Adrenal gland (tissue), 19 donors: ENCODE measurements at places on chromosomes 1 and 21. TPM values are rescaled to one million over a fixed set of nuclear protein-coding genes. Genes with fewer than 3 reads are reported as not detected.

LRP8 gene
- total RNA-seq, result 0.66 TPM

DNA sequence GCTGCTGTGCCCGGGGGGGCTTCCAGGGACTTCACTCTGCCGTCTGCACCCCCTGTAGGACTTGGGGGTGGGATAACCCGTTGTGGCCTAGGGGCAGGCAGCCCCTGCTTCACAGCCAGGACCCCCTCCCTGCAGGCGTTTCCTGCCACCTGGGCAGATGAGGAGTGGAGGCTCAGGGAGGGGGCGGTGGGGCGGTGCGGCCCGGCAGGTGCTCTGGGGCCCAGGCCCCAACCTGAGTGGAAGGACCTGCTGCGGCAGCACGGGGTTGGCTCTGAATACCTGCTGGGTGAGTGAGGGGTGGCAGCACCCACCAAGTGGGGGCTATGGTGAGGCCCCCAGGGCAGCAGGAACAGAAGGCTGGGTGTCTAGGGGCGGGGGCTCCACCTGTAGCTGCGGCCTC is 78.6 kb upstream of the TTC34 start:
- H3K4me3 ChIP-seq, result no peak overlapping the region
- no peak for DNase-seq
- H3K36me3 ChIP-seq, result no peaks in the 10 kb centered on the region
- no peaks in the 10 kb centered on the region for H3K27me3 ChIP-seq
- no peak overlapping the region for H3K27ac ChIP-seq

GIPC2 gene
- total RNA-seq, result 46.9 TPM

DNA sequence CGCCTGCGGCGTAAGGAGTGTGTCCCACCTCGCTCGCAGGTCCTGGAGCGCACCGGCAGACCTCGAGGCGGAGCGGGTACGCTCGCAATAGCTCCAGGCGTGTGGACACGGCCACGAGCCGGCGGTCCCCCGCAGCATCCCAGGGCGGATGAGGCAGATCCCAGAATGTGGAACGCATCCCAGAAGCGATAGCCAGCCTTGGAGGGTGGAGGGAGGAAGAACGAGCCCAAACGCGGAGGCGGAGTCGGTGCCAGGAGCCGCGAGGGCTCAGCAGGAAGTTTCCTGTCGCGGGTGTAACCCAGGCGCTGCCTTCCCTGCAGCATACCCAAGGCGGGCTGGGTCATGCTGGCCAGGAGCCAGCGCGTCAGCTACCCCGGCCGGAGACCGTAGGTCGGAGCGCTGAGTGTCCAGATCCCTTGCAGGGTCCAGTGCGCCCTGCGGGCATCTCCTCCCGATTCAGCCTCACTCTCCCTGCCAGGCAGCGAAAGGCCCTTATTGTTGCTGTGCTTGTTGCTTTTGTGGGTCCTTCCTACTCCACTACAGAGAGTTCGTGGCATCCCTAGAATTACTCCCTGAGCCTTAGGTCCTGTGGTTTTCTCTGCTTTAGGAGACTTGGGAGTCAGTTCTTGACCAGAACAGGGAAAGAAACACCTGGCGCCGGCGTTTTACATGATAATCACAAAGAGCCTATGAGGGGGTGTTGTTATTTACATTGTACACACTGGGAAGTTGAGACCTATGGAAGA is 27.7 kb downstream of the STYXL2 start:
- peak; percentile 30 for DNase-seq
- peaks cover 11% of the 10 kb centered on the region for H3K27me3 ChIP-seq
- no peaks in the 10 kb centered on the region for H3K4me1 ChIP-seq
- H3K4me3 ChIP-seq, result no peak overlapping the region
- H3K36me3 ChIP-seq, result no peaks in the 10 kb centered on the region

MYOG gene
- total RNA-seq, result not detected

DNA sequence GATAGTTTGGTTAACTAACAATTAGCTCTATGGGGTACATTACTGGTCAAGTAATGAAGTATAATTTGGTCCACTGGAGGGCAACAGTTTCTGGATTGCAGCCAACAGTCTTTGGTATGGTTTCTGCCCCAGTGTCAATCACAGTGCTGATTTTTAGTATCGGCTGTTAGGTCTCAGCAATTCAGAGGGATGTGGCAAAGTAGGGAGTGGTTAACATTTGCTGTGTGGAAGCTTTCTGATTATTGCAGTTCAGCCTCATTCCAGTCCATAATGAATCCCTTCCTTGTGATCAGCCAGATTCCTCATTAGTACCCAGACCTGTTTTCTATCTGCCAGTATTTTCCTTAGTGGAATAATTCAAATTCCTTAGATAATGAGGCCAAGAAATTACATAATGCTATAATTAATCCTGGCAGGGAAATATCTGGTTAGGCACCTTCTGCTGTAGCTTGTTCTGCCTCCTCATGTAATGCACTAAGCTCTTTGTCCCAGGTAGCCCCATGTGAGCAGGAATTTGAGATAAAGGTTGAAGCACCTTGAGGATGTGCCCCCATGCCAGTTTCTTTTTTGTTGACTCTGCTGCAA is 14.0 kb downstream of the F3 start:
- no peaks in the 10 kb centered on the region for H3K4me1 ChIP-seq
- peaks cover 7% of the 10 kb centered on the region for H3K36me3 ChIP-seq
- H3K27ac ChIP-seq, result peak overlapping the region; percentile 3
- no peaks in the 10 kb centered on the region for H3K27me3 ChIP-seq
- H3K4me3 ChIP-seq, result no peak overlapping the region
- no peak for DNase-seq

- DNase-seq, result no peak
- H3K36me3 ChIP-seq, result no peaks in the 10 kb centered on the region
- H3K4me1 ChIP-seq, result no peaks in the 10 kb centered on the region
- H3K27ac ChIP-seq, result no peak overlapping the region
- no peak overlapping the region for H3K4me3 ChIP-seq
- no peaks in the 10 kb centered on the region for H3K27me3 ChIP-seq
These were observed 67.7 kb downstream of the SDCCAG8 start for GRCh38 chr1:243323491-243323890.

TMEM269 gene
- total RNA-seq, result 1.1 TPM

- no peaks in the 10 kb centered on the region for H3K36me3 ChIP-seq
- H3K27ac ChIP-seq, result no peak overlapping the region
- no peak overlapping the region for H3K4me3 ChIP-seq
- no peak for DNase-seq
- no peaks in the 10 kb centered on the region for H3K27me3 ChIP-seq
These were observed 18.1 kb downstream of the PDC start for GRCh38 chr1:186442651-186443375.

DNA sequence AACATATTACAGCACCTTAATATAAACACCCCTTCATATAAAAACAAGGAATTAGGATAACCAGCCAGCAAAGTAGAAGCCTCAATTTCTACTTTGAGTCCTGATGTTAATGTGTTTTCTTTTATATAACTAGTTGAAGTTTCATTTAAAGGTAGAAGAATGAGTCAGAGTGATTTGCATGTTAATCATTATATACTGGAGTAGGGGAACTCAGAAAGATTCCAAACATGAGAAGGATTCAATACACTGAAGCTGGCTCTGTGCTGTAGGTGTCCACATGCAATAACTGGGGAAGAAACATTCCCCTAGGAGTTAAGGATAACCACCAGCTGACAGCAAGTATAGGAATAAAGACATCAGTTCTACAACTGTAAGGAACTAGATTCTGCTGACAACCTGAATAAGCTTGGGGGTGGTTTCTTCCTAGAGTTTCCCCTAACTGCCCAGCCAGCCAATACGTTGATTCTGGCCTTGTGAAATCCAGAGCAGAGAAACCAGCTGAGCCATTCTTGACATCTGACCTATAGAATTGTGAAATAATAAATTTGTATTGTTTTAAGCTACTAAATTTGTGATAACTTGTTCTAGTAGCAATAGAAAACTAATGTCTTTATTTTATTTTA is 33.4 kb upstream of the RNPC3 start:
- H3K4me3 ChIP-seq, result no peak overlapping the region
- H3K36me3 ChIP-seq, result no peaks in the 10 kb centered on the region
- no peaks in the 10 kb centered on the region for H3K4me1 ChIP-seq
- no peak overlapping the region for H3K27ac ChIP-seq
- no peak for DNase-seq

- H3K36me3 ChIP-seq, result no peaks in the 10 kb centered on the region
- H3K4me3 ChIP-seq, result no peak overlapping the region
- no peak overlapping the region for H3K27ac ChIP-seq
- no peak for DNase-seq
- H3K27me3 ChIP-seq, result no peaks in the 10 kb centered on the region
- H3K4me1 ChIP-seq, result no peaks in the 10 kb centered on the region
These were observed 38.8 kb upstream of the PSMG1 start for GRCh38 chr21:39221997-39222486.

ADAM30 gene
- not detected for total RNA-seq

SSU72 gene
- 152 TPM for total RNA-seq

PPFIA4 gene
- total RNA-seq, result 0.28 TPM

GRCh38 chr1:77688939-77689338 is 6.5 kb upstream of the ZZZ3 start:
- H3K36me3 ChIP-seq, result peaks cover 4% of the 10 kb centered on the region
- peaks cover 6% of the 10 kb centered on the region for H3K4me1 ChIP-seq
- H3K27me3 ChIP-seq, result no peaks in the 10 kb centered on the region
- DNase-seq, result no peak

DNA sequence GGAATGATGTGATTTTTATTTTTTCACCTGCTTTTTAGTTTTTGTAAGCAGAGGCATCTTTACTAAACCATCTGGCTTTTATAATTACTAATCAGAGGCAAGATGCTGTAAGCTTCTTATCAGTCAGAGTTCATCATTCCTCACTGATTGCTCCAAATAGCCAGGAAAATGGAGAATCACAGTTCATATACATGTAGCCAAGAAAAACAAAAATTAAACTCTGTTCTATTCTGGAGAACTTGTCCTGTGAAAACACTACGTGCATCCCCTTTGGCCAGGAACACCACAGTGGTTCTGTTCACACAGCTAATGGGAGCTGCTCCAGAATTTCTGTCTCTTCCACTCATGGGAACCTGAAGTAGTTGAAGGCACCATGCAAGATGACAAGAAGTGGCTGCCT is 725.5 kb upstream of the CHRM3 start:
- H3K27ac ChIP-seq, result no peak overlapping the region
- no peak for DNase-seq
- H3K27me3 ChIP-seq, result no peaks in the 10 kb centered on the region
- H3K4me1 ChIP-seq, result no peaks in the 10 kb centered on the region
- no peak overlapping the region for H3K4me3 ChIP-seq

LRRC39 gene
- 18.1 TPM for total RNA-seq

LAPTM5 gene
- total RNA-seq, result 7.8 TPM

DNA sequence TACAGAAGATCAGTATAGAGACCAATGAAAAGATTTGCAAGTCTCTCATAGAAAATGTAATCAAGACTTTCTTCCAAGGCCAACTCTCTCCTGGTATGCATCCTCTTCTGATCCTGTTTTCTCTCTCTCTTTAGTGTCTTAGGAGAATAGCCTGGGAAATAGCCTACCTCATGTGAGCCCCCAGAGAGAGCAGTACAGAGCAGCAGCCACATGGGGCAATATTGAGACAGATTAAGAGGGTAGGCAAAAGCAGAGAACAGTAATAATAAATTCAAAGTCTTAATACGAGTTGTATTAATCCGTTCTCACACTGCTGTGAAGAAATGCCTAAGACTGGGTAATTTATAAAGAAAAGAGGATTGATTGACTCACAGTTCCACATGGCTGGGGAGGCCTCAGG is 61.4 kb downstream of the RNASEL start:
- no peak overlapping the region for H3K27ac ChIP-seq
- no peaks in the 10 kb centered on the region for H3K4me1 ChIP-seq
- peaks cover 3% of the 10 kb centered on the region for H3K27me3 ChIP-seq

DNA sequence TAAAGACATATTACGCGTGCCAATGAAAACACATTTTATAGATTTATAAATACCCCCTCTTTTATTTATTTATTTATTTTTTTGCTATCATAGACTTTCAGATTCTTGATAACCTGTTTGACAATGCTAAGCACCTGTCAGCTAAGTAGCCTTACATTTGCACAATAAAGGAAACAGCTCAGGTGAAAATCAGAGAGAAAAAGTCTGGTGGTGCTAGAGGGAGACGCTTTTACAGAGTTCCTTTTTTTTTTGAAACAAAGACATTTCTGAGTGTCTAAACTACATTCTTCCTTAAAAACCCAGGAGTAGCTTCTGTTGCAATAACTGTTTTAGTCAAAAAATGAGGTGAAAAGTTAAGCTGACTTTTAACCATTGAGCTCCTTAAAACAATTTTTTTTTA is 1611.6 kb downstream of the NCAM2 start:
- H3K36me3 ChIP-seq, result no peaks in the 10 kb centered on the region
- H3K27ac ChIP-seq, result no peak overlapping the region
- H3K4me3 ChIP-seq, result no peak overlapping the region
- no peaks in the 10 kb centered on the region for H3K4me1 ChIP-seq

GRCh38 chr21:22200378-22201092 is 1202.3 kb downstream of the NCAM2 start:
- no peaks in the 10 kb centered on the region for H3K36me3 ChIP-seq
- H3K4me3 ChIP-seq, result no peak overlapping the region
- H3K27me3 ChIP-seq, result no peaks in the 10 kb centered on the region
- H3K4me1 ChIP-seq, result no peaks in the 10 kb centered on the region

GRCh38 chr1:12709696-12710095 is 6.2 kb upstream of the AADACL3 start:
- no peak overlapping the region for H3K4me3 ChIP-seq
- no peaks in the 10 kb centered on the region for H3K36me3 ChIP-seq
- no peaks in the 10 kb centered on the region for H3K27me3 ChIP-seq
- H3K27ac ChIP-seq, result no peak overlapping the region

HES2 gene
- not detected for total RNA-seq

TNNT2 gene
- 10.5 TPM for total RNA-seq

DNA sequence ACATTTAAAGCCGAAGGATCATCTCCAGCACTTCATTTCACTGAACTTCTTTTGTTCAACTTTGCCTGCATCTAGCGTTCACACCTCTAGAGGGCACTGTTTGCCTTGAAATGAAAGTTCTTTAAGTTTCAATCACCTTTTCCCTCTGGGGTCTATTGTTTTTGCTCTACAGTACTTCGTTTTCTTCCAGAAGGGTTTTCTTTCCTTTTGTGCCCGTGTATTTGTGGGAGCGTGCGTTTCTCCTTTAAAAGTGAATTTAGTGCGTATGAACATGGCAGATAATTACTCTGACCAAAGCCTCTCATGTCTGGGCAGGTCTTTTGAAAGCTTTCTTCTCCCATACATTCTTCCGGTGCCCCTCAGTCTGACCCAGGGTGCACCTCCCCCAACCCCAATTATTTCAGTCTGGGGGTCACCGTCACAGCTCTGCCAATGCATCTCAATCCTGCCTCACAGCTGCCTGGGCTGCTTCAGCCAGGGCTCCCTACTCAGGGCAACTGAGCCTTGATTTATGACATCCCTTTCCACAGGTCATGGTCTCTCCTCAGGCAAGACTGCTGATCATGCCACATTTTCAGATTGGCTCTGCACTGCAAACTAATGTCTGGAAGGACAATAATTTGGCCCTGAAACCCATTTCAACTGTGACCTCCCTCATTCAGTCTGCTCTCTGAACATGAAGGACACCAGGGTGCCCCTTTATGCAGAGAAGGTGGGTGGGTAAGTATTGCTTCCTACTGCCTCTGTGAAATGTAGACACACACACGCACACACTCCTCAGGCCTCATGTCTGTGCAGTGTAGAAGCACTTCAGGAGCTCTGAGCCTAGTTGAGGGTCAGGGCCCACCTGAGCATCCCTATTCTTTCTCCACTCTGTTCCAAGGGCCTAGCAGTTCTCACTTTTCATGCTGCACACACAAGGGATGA is 88.6 kb downstream of the NUF2 start:
- H3K4me3 ChIP-seq, result peak overlapping the region; percentile 37
- H3K4me1 ChIP-seq, result peaks cover 5% of the 10 kb centered on the region
- peak; percentile 36 for DNase-seq
- H3K36me3 ChIP-seq, result no peaks in the 10 kb centered on the region
